ENCODE measurements at places on chromosomes 2 and 18. TPM values are rescaled to one million over a fixed set of nuclear protein-coding genes. Genes with fewer than 3 reads are reported as not detected.

Gene CPO
- total RNA-seq: not detected

DNA sequence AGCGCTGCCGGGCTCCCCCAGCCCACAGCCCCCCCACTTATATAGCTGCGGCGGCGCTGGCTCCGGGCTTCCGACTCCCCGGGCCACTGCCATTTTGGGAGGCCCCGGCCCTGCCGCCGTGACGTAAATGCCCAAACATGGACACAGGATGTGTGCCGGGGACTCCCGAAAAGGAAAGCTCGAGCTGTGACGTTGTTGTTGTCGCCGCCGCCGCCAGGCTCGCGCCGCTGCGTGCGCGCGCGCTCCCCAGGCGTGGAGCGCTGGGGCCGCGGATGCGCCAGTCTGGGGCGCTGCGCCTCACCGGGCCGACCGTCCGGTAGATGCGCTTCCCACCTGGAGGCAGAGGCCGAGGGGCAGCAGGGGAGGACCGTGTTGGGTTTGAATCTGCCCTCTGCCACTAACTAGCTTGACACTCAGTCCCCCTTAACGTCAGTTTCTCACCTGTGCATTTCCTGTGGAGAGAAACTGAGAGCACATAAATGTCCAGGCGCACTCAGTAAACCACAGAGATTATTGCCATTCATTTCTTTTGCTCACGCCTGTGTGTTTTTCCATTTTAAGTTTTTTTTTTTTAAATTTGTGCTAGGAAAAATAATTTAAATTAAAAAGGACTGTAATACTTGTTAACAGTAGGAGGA is at the start of gene EGR4:
TSS of gene EGR4 (minus strand) at position 15 of the 638 bp plus-strand sequence. CDS start 231 bp downstream, outside the sequence.
- DNase-seq: peak; percentile 98

DNA sequence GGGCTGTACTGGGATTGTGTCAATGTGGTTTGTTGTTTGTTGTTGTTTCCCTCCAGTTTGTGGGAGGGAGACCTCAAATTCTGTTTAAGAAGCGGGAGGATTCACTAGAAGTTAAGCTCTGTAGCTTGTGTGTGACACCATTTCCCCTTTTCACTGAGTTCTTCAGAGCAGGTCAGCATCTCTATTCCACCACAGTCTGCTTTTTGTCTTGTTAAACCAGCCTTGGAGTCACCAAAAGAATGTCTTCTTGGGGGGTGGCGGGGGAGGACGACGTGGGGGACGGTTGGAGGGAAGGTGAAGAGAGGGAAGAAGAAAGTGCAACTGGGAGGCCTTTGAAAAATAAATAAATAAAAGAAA is 2.3 kb upstream of the BCL11A start:
- DNase-seq: peak; percentile 75

DNA sequence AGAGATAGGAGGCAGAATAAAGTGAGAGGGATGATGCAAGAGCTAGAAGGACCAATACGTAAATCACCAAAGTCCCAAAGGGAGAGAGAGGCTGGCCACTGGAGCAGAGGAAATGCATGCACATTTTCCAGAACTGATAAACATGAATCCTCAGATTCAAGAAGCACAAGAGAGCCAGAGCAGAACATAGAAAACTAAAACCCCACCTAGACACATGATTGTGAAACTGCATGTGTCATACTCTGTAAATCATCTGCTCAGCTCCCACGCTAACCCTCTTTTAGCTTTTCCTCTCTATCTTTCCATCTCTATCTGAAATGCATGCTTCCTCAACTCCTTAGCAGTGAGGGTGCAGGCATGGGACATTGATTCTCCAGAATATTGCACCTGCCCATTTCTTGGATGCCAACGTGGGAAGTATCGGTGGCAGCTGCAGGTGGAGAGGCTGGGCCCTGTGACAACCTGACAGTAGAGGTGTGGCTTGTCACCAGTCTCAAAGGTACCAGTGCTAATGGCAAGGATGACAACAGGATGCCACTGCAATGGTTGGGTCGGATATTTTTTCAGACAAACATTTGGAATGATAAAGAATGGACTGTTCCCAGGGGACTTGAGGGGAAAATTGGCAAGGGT is 89.3 kb upstream of the OTOS start:
- DNase-seq: no peak

All from Karpas-422 (cell line).